Fibroblast of skin of back (primary cell): ENCODE measurements at places on chromosomes 1 and 21.

GRCh38 chr1:74748960-74749359 lies 16.0 kb downstream of the TYW3 start:
- DNase-seq, result no peak

- DNase-seq, result no peak
Measured at GRCh38 chr1:247430434-247430833, 14.5 kb downstream of the NLRP3 start.

DNA sequence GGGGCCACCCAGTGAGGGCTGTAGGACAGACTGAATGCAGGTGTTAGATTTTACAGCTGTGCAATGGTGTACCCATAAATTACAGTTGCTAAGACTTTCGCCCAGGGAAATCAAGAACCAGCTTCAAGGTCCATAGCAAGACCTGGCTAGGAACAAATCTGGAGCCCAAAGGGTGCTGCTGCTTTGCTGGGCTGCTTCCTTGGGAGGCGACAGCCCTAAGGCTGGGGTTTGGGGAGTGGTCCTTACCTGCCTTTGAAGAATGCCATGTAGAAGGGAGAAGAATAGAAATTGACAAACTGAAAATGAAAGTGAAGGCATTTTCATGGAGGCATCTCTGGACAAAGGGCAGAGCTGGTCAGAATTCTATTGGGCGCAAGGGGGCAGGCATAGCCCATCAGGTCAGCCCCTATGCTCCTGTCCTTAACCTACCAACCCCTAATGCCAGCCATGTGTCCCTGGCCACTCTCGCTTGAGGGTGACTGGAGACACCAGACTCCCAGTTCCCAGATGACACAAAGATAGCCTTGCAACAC lies 7.6 kb upstream of the ARHGEF19 start:
- DNase-seq, result no peak

DNA sequence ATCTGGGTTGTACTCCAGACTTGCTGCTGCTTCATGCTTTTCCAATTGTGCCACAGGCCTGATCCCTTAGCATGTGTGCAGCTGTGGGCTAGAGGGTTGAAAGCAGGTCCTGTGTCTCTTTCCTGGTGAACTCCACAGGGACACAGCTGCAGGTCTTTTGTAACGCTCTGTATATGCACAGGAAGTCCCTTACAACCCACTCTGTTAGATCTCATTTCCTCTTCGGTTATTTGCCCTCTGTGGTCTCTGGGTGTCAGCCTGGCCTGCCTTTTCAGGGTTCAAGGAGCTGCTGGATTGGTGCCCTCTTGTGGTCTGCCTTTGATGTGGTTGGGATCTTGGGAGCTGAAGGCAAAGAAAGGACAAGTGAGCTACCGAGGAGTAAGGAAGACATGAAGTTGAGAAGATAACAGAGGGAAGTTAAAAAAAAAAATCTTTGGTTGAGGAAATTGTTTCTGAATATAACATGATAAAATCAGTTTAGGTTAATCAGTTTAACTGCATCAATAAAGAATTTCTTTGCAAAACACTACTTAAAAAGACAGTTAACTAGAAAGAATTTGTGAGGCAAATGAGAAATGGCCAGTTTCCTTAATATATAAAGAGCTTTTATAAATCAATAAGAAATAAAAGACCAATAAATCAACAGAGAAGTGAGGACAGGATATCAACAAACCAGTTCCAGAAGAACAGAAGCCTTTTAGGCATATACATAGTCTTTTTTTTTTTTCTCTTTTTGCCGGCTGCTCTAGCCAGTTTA lies 44.1 kb downstream of the UCK2 start:
- DNase-seq, result peak; percentile 60

DNA sequence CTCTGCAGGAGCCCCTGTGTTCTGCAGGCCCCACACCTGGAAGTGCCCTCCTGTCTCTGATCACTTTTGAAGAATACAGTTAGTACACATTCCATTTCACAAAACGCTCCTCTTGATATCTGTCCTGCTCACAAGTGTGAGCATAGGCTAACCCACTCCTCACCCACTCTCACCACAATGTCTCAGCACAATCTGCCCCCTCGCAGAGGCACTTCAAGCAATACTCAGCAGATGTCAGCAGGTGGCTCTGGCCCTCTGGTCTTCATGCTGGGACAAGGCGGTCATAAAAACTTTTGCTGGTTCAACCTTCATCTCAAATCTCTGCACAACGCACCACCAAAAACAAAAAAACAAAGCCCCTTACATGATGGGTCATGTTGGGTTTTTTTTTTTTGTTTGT lies 671.2 kb downstream of the MATN1 start:
- DNase-seq, result no peak

DNA sequence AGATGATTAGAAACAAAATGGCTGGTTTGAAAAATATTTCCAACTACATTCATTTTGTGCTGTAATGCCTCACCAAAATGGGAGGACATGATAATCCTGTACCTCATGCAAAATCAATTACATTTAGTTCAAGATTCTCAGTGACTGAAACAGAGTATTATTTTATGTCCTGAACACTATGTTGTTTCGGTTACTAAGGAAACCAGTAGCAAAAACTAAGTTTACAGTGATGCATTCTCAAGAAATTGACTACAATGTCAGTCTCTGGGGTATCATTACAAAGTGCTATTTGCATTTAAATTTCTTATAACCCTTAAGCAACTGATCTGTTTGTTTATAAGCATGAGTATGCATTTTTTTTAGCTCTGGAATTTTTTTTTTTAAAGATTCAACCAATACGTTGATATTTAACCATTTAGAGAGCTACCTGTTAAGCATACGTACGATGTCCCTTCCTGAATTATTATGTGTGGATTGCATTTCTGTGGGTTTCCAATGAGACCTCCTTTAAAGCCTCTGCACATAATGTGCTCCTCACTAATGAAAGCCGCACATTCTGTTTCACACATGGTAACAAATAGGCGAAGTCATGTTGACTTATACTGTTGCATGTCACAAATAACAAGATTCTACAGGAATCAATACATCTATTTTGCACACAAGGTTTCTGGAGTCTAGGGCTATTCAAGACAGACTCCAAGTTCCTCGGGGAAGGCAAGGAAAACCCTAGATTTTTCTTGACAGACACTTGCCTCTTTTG lies 1035.7 kb downstream of the ADGRL2 start:
- peak; percentile 13 for DNase-seq

GRCh38 chr21:44449473-44450363 lies 5.6 kb upstream of the LRRC3 start:
- DNase-seq, result no peak

DNA sequence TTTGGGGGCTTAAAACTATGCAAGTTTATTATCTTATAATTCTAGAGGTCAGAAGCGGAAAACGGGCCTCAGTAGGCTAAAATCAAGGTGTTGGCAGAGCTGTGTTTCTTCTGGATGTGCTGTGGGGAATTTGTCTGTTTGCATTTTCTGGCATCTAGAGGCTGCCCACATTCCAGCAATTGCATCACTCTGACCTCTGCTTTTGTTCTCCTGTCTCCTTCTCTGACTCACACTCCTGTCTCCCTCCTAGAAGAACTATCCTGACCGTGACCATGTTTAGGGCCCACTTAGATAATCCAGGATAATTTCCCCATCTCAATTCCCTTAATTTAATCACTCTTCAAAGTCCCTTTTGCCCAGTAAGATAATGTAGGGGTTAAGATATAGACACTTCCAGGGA lies 127.4 kb upstream of the DEPDC1 start:
- DNase-seq, result peak; percentile 51

- no peak for DNase-seq
Measured at GRCh38 chr1:232363008-232363407, 266.9 kb downstream of the SIPA1L2 start.

DNA sequence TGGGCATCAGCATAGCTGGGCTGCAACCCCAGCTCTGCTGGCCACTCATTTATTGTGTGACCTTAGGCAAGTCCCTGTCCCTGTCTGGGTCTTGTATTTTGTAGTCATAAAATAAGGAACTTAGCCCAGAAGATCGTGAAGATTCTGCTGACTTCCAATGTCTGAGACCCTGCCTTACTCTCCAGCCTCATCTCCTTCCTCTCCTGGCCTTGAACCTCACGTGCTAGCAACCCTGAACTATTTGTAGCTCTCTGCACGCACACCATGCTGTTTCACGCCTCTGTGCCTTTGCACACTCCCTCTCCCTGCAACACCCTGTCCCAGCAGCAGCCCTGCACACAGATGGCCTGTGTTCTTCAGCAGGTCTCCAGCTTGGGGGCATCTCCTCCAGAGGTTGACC lies 121.1 kb downstream of the LACTBL1 start:
- DNase-seq, result no peak

DNA sequence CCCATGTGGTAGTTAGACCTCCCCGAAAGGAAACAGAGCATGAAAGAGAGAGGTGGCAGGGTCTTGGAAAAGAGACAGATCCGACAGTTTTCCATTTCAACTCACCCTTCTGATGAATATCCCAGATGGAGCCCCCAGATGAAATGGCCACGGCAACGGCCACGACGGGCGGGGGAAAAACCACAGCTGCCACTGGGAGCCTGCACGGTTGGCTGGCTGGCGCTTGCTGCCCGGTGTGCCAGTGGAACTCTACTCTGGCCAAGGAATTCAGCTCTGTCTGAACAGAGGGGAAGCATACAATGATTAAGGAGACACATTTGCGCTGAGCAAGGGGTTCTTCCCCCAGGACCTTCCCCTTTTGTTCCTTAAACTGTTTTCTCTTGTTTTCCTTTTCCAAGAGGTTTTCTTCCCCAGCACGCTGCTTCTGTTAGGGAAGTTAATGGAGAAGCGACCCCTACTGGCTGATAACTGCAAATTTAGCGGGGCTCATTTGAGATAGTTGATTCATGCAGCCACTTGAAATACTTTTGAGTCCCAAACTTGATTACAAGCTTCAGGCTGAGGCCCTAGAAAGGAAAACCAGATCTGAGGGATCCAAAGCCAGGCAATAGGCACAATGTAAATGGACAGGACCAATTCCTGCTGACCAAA lies 1122.5 kb downstream of the NCAM2 start:
- DNase-seq, result peak; percentile 5

GRCh38 chr1:26723013-26723991 lies 27.5 kb downstream of the ARID1A start:
- peak; percentile 96 for DNase-seq

- no peak for DNase-seq
Measured at GRCh38 chr1:8879464-8879921, 1.0 kb upstream of the ENO1 start.

DNA sequence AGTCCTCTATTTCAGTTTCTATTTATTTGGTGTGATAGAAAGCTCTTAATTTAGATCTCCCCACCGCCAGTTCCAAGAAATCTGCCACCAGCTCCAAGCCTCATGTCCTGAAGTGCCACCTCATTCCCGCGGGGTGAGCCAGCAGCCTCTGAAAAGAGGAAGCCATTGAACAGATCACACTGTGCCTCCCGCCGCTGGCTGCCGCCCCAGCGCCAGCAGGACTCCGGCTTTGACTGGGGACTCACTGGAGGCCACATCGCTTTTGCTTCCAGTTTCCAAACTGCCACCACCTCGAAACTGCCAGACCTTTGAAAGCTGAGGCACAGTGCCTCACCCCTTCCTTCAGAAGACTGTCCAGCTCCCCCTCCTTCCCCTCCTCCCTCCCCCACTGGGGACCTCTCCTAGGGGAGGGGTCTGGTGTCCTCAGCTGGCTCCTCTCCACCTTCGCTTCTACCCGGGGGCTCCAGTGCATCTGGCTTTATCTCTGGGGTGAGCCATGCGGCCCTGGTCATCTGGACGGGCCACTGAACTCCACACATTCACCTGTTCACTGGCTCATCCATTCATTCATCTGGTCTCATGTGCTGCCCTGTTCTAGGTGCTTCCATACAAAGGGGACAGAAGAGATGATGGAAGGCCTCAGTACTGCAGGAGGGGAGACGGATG lies 58.9 kb downstream of the VPS26C start:
- DNase-seq, result peak; percentile 43

GRCh38 chr1:176626572-176627061 lies 163.6 kb downstream of the PAPPA2 start:
- DNase-seq, result no peak

GRCh38 chr1:15195420-15196052 lies 42.0 kb downstream of the TMEM51 start:
- no peak for DNase-seq
